ENCODE measurements at places on chromosomes 3 and 15.
A peak's percentile ranks its signal among the peaks of the same experiment; 100 is the strongest.

- no peak for DNase-seq
Measured at GRCh38 chr15:101139986-101140696, 111.7 kb downstream of the CHSY1 start.

DNA sequence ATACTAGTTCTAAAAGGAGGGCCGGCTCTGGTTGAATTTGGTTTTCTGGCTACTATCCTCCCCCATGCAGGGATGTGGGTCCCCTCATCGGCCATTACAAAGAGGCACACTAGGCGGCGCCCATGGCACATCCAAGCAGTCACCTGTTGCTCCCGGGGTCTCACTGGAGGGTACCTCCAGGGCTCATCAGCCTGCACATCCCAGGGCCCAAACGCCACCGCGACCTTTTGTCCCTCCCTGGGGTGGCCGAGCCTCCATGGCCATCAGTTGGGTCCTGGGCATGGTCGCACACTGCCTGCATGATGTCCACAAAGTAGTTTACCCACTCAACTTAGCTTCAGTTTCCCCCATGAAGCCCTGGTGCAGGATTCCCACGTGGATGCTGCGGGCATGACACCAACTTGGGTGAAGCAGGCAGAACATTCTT lies 28.3 kb downstream of the IDH3A start:
- no peak for DNase-seq

DNA sequence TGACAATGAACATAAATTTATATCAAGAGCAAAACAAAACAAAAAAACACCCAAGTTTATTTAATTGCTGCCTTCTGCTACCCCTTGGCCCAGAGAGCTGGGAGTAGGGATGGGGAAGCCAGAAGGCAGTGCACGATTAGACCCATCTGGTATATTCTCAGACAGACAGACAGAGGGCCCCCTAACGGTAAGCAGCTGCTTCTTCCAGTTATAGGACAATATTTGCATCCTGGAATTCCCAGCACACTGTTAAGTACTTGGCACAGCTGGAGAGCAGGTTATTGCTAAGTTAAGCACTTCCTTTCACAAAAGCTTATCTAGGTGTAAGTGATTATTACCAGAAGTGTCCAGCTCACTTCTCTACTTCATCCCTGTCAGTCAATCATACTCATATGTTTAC lies 39.3 kb downstream of the C2CD4B start:
- DNase-seq = peak; percentile 83

DNA sequence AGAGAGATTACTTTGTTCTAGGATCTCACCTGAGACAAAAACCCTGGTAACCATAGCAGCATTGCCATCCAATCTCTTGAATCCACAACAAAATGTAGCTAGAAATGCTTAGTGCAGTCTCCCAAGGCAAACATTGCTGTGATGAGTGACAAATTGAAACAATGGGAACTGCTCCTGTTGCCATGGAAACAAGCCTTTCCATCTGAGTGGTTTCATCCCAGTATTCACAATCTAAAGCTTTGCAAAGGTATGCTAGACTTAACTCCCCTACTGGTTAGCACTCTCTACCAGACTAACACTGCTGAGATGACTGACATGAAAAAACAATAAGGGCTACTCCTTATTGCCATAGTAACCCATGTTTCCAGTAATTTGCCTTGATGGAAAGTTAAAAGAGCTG lies 172.6 kb upstream of the CNTN3 start:
- DNase-seq = no peak

DNA sequence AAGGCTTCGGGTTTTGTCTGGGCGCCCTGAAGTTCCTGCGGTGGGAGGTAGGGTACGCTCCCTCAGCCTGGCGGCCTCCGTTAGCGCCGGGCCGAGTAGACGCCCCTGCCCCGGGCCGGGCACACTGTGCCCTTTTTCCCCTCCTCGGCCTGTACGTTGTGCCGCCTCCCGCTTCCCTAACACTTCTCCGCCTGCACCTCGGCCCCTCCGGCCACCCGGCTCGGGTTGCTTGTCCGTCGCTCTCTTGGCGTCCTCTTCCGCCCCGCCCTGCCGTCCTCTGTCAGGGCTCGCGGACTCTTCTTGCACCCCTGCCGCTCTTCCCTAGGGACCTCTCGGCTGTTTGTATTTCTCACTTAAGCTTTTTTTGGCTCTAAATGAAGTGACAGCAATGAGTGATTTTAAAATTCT lies 384 bp downstream of the KNL1 start:
- DNase-seq = no peak

GRCh38 chr15:89916660-89917059 lies 3.9 kb upstream of the ARPIN start:
- DNase-seq = no peak

DNA sequence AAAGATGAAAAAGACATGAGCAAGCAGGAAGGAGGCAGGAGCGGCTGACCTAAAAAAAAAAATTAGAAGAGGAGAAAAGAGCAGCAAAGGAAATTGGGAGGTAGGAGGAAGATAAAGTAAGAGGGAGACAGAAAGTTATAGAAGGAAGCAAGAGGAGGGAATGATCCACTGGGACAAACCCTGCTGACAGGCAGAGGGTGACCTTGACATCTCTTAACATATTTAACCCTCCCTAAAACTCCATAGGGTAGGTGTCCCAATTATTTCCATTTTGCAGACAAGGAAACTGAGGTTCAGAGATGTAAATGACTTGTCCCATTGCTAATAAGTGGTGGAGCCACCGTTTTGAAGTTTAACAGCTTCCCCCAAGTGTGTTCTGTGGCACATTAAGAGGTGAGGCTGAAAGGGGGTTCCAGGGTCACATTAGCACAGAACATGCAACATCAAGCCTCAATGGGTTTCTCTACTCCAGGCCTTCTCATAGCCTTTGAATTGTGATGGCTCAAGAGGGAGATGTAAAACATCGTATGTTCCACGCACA lies 37.4 kb upstream of the PRICKLE2 start:
- DNase-seq = no peak

DNA sequence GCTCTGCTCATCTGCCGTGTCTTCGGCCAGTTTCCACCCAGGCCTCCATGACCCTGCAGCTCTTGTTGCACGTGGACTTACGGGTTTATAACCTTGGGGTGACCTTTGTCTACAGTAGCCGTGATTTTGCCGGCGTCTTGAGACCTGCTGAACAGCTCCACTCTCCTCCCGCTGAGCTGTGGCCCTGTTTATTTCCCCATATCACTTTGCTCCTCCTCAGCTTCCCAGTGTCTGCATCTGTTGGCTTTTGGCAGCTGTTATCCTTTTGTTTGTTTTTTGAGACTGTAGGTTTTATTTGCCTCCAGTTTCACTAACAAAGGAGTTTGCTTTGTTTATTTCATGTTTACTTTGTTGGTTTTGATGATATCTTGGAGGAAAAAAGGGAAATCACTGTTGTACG lies 29.3 kb upstream of the SLC28A1 start:
- DNase-seq = no peak

DNA sequence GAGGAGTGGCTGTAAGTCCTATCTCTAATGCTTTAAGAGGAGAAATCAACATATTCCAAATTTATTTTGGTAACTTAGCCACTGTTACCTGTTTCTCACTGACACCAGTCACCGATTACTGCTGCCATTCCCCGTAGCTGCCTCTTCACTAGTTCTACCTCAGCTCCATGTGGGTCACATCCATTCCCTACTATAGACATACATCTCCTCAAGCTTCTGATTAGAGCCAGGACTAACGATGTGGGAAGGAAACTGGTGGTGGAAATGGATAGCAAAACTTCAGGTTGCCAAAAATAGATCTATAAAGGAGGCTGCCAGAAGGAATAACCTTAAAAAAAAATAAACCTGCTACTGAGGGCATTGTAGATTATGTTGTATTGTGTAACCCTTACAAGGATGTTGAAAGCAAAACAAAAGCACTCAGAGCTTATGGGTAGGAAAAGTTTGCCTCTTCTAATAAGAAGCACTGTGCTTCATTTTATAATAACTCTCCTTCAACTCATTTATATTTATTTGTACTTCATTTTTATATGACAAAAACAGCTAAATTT lies 56.0 kb downstream of the KAT2B start:
- no peak for DNase-seq

DNA sequence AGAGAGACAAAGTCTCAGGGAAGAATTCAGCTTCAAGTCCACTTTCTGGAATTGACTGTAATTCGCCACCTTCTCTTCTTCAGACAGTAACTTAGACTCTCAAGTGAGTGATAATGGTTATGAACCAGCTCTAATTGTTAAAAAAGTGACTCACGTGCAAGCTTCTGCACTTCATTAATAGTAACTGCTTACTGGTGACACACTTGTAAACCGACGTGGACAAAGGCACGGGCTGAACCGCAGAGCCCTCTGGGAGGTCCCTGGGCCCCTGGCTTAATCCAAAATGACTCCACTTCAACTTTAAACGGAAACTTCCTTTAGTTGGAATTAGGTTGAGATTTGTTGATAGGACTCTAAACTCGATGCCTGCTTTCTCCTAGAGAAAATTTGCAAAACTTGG lies 17.0 kb downstream of the MUC4 start:
- DNase-seq = no peak

- no peak for DNase-seq
Measured at GRCh38 chr3:47394881-47395280, 14.1 kb downstream of the PTPN23 start.

DNA sequence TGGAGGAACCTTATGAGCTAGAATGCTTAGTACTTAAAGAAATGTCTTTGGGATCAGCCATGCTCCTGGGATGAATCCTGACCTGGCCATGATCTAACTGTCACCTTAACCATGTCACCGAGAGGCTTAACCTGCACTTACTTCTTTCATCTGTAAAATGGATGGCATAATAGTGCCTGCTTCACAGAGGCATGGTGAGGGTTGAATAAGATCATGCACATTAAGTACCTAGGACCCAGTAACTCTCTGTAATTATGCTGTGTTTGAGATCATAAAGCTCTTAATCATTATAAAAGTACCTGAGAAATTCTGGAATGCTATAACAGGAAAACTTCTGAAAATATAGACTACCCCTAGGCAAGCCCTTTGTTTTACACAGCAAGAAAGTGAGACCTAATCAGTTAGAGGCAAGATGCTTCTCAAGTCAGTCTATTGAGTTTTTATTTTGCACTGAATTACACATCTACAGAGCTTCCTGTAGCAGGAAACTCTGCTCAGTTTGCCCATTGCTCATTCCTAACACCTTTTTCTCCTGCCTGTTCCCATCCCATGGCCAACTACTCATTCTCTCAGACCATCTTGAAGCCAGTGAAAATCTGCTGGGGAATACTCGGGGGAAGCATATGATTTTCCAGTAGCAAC lies 1015.5 kb upstream of the CFAP20DC start:
- DNase-seq = no peak

DNA sequence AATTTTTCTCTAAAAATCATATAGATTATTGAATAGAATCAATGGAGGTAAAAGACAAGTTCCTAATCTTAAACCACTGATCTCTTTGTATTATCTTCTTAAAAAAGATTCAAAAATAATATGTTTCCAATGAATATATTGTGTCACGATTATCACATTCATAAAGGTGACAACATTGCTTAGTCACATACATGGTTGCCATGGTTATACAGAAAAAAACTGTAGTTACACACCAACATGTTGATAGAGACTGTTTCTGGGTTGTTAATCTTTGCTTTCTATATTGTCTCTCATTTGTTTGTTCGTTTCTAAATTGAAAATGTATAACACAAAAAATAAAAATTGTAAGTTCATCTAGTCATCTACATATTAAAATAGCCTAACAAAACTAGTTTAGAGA lies 376.0 kb upstream of the ALCAM start:
- DNase-seq = no peak

DNA sequence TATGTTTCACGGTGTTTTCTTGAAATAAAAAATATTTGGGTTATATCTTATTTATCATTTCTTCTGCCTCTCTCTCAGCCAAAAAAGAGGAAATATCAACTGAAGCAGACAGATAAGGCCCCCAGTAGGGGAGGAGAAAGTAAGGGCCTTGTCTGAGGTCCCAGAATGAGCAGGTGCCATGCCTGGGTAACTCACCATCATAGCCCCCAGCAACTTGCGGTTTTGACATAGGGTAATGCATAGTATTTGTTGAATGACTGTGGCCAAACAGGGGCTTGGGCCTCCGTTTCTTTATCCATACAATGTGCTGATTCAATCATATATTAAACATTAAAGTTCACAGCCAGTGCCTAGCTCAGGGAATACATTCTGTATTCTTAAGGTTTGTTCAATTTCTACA lies 119.6 kb downstream of the ABI3BP start:
- no peak for DNase-seq

- DNase-seq = no peak
Measured at GRCh38 chr15:72872066-72872845, 88.7 kb upstream of the ADPGK start.

GRCh38 chr3:145936971-145937370 lies 224.0 kb downstream of the PLOD2 start:
- DNase-seq = no peak

DNA sequence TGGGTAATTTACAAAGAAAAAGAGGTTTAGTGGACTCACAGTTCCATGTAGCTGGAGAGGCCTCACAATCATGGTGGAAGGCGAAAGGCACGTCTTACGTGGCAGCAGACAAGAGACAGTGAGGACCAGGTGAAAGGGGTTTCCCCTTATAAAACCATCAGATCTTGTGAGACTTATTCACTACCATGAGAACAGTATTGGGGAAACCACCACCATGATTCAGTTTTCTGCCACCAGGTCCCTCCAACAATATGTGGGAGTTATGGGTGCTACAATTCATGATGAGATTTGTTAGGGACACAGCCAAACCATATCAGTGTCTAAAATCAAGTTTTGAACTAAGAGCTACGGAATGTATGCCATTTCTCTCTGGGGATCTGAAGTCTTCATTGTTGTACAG lies 354.8 kb upstream of the C2CD4B start:
- DNase-seq = no peak

DNA sequence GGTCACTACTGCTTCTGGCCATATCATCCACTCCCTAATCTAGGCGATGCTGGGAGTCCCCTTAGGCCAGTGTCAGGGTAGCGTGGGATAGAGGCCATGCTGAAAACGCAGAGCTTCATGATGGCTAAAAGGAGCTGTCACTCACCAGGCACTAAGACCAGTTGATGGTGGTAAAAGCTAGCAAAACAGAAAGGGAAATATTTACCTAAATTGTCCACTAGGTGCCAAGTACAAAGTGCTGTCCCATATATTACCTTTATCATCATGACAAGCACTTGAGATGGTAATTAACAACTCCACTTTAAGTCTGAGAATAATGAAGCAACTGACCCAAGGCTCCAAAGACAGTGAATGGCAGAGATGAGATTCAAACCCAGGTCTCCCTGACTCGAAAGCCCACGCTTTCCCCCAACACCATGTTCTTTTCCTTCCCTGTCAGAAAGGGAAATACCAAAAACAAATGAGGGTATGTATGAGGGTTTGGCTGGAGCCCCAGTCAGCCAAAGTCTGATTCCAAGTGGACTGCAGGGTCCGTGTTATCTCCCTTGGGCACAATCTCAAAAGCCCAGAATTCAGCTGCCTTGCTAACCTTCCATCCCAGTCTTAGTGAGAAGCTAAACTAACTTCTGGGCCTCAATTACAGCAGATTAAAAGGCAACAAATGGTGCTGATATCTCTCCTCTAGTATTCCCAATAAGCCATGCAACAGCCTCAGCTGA lies 84.7 kb downstream of the RBPMS2 start:
- no peak for DNase-seq

- DNase-seq = no peak
Measured at GRCh38 chr3:71232175-71232679, 351.3 kb downstream of the FOXP1 start.

- no peak for DNase-seq
Measured at GRCh38 chr15:58190419-58190818, 52.2 kb downstream of the AQP9 start.

GRCh38 chr3:141578202-141578973 lies 91.6 kb downstream of the RASA2 start:
- no peak for DNase-seq

GRCh38 chr3:12436514-12437220 lies 47.6 kb upstream of the TSEN2 start:
- no peak for DNase-seq
